ENCODE measurements at places on chromosomes 2 and 18.

DNA sequence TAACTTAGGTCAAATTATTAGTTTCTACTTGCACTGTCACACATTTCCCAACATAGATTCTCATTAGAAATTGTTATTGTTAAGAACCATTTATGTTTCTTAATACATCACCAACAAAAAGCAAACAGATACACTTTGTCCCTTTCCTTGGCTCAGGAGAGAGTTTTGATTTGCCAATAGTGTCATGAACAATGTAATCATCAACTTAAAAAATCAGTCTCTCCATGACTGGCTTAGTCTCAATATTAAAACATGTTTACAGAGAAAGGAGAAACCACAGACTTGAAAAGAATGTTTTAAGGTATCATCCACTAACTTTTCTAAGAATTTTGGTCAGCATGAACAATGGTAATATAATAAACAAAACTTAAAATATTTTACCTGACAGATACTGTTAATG lies 416.5 kb upstream of the KCNH7 start:
- DNase-seq = no peak

- DNase-seq = no peak
These were observed 23.8 kb downstream of the FHL2 start for GRCh38 chr2:105375001-105375561.

DNA sequence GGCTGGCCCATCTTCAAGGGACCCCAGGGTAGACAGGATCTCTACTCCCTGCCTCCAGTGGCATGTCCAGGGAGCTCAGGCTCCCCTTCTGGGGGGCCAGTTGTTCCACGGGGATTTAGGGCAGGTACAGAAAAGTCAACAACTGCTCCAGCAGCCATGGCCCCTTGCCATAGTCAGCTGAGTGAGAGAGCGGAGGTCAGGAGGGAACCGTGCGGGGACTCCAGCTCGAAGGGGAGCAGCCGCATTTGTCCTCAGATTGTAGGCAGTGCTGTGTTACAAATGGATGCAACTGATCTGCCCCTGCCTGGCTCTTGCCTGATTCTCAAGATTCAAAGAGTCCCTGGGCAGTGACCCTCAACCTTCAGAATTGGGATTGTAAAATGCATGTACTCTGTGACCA lies 49.9 kb downstream of the ITGB1BP1 start:
- DNase-seq = no peak

- no peak for DNase-seq
These were observed 12.0 kb upstream of the ARHGAP15 start for GRCh38 chr2:143117225-143117624.

GRCh38 chr2:174635776-174636404 lies 38.3 kb upstream of the WIPF1 start:
- DNase-seq = no peak

DNA sequence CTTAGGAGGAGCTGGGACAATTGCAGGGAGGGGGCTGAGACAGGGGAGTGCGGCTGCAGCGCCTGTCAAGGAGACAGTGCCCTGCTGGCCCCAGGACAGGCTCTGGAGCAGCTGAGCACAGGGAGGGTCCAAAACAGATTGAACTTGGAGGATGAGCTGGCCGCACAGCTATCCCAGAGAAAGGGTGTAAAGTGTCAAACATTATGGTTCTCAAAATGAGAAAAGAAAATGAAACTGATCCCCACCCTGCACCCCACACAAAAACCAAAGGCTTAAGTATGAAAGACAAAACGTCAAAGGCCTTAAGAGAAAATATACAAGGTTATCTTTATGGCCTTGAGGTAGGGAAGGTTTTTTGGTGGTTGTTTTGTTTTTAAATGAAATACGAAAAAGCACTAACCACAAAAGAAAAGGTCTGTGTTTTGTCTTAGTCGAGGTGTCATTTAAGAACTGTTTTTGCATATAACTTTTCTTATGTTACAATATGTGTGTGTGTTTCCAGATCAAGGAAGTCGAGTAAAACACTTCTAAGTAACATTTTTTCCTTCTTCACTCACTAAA lies 111.8 kb downstream of the HDAC4 start:
- DNase-seq = no peak

DNA sequence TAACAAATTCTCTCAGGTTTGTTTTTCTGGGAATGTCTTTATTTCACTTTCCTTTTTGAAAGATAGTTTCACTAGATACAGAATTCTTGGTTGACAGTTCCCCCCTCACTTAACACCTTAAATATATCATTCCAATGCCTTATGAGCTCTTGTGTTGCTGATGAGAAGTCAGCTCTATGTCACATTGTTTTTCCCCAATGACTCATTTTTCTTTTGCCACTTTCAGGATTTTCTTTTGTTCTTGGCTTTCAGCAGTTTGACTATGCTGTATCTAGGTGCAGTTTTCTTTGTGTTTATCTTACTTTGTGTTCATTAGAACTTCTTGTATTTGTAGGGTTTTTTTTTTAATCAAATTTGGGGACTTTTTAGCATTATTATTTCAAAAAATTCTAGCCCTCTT lies 5.6 kb upstream of the RALBP1 start:
- no peak for DNase-seq

GRCh38 chr2:4840791-4841190 lies 851.4 kb upstream of the SOX11 start:
- DNase-seq = no peak

- no peak for DNase-seq
These were observed 66.8 kb downstream of the TET3 start for GRCh38 chr2:74051504-74051903.

GRCh38 chr2:108969856-108970255 lies 19.2 kb downstream of the EDAR start:
- DNase-seq = no peak

- DNase-seq = no peak
These were observed 251.4 kb upstream of the UBE2E3 start for GRCh38 chr2:180728928-180729559.

GRCh38 chr2:98472132-98472650 lies 27.5 kb downstream of the INPP4A start:
- no peak for DNase-seq

GRCh38 chr18:68739462-68739861 lies 24.6 kb upstream of the TMX3 start:
- no peak for DNase-seq

- no peak for DNase-seq
These were observed 5.6 kb downstream of the ATP5MC3 start for GRCh38 chr2:175175896-175176295.

GRCh38 chr2:205845446-205845845 lies 163.1 kb downstream of the NRP2 start:
- DNase-seq = no peak

DNA sequence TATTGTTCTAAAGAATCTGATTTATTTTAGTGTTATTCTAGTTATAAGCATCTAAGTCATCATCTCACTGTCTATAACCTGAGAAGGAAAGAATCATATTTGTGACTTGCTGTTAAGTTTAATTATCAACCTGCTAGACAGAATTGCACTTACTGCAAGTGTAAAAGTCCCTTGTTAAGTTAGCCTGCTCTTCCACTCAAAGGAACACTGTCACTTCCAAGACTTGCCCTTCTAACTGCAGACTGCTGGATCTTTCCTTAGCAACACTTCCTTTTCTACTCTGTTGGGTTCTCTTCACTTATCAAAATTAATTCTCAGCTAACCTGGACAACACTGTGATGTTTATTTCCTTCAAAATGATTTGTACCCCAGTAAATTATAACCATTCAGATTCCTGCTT lies 323.2 kb upstream of the TFPI start:
- no peak for DNase-seq

GRCh38 chr2:144712550-144712940 lies 192.6 kb upstream of the ZEB2 start:
- no peak for DNase-seq

GRCh38 chr2:1557467-1557820 lies 144.2 kb downstream of the TPO start:
- no peak for DNase-seq

- DNase-seq = no peak
These were observed 163.8 kb downstream of the RBM43 start for GRCh38 chr2:151097895-151098294.

DNA sequence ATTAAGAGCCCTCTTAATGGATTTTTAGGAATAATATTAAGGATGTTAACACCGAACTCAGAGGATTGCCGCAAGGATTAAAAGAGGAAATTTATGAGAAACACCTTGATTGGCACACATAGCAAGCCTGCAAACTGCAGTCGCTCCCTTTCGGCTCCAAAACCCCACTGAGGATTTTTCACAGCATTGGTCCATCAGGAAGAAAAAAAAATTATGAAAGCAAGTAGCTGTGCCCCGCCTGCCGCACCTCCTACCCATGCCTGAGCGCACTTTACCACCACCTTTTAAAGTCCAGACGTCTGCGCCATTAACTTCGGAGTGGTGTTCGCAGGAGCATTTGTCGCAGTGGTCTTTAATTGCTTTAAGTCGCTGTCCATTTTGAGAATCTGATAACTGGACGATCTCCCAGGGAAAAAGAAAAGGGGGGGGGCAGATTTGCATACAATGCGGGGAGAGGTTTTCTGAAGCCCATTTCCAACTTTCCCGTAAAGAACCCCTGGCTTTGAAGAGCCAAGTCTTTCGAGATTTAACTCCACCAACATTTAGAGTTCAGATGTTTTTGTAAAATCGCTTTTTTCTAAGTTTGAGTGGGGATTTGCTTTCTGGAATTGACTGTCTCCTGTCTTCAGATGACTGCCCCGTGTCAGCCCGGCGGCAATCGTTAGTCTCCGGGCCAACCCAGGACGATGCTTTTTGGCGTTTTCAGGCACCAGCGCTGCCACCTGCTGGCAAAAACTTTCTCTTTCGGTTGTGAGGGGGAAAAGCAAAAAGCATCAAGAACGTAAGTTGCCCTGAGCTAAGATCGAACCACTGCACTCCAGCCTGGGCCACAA lies 913 bp upstream of the TRABD2A start:
- DNase-seq = peak; percentile 78

DNA sequence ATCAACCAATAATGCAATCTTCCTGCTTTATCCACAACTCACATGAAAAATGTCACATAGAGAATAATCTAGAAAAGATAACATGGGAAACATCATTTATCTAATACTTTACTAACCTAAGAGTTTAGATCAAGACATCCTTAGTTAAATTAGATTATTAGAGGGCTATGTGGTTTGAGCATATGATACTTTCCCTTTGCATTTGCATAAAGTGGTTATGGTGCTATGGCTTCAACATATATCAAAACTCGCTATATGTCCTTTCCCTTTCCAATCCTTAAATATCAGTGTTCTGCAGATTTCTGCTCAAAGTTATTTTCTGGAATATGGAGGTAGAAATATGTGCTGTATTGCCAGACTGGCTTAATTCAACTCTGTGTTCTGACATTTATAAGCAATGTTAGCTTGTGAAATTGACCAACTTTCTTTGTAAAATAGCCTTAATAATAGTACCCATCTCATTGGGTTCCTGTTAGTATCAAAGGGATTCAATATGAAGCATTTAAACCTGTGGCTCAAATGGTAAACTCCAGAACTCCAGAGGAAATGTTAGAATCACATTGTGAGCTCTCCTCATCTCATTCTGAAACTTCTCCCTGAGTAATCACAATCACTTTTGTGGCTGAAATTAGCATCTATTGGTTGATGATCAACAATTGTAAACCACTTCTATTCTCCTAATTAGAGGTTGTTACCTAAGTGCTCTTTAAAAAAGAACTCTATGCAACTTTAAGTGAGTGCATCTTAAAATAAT lies 1089.9 kb upstream of the SLC39A10 start:
- DNase-seq = no peak

- DNase-seq = no peak
These were observed 180.8 kb downstream of the PPP1R1C start for GRCh38 chr2:182166406-182166805.

GRCh38 chr2:234632527-234633391 lies 135.9 kb upstream of the ARL4C start:
- no peak for DNase-seq

DNA sequence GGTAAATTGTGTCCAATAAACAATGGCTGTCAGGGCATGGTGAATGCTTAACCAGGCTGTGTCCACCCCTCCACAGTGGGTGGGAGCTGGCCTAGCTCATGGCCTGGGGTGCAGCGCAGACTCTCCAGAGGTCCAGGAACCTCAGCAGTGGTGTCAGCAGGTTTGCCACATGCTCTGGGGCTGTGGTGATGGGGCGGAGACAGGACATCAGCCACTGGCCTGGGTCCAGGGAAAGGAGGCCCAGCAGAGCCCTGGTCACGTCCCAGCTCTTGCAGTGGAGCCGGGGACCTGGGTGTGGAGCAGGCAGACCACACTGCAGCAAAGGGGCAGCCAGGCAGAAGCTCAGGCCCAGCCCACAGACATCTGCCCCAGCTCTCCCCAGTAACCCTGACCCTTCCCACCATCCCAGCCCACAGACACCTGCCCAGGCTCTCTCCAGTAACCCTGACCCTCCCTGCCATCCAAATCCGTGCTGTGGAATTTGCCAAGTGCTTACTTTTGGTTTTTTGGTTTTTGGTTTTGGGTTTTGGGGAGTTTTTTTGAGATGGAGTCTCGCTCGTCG lies 13.8 kb upstream of the KIF1A start:
- DNase-seq = no peak

- DNase-seq = no peak
These were observed 25.2 kb downstream of the NUP35 start for GRCh38 chr2:183149489-183149888.

DNA sequence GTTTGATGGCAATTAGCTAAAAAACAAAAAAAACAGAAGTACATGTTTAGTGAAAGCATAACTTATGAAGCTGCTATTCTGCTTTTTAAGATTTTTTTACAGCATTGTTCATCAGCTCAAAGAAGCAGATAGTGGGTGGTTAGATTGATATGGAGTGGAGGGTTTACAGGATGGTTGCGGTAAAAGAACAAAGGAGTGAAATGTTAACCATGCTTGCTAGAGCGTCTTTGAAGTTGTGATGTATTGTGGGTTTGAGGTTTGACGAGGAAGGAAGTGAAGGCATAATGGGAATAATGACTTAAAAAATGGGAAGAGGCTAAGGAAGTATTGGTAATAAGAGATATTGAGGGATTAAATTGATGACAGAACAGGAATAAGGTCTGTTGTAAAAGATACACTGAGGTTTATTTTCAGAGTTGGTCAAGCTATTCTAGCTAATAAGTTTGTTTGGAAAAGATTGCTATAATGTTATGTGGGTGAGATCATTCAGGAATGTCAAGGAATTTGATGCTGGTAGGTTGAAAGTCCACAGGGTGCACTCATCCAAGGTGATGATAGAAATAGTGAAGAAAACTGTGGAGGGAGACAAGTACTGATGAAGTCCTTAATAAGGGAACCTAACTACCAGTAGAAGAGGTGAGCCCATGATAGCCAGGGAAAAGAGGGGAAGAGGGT lies 14.6 kb downstream of the SPOPL start:
- no peak for DNase-seq

DNA sequence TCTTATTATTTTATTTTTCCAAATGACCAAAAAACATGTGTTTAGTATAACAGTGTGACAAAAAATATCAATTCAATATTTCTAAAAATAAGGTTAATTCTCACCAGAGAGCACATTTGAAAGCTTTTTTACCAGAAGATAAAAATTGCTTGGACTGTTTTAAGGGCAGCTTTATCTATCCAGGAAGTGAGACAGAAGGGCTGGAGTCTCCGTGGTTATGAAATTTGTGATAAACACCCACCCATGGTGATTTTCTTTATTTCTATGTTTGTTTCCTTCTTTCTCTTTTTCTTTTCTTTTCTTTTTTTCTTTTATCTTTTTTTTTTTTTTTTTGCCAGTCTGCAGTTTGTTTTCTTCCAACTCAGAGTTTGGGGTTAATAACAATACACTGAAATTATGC lies 298.5 kb downstream of the PIEZO2 start:
- no peak for DNase-seq

All from stimulated activated CD4-positive, alpha-beta T cell treated with anti-CD3 and anti-CD28 coated beads, Interleukin-1b, Interleukin-23, amount 100 ng/mL, for 4 hours (primary cell).